ENCODE measurements at places on chromosomes 12 and 14.

DNA sequence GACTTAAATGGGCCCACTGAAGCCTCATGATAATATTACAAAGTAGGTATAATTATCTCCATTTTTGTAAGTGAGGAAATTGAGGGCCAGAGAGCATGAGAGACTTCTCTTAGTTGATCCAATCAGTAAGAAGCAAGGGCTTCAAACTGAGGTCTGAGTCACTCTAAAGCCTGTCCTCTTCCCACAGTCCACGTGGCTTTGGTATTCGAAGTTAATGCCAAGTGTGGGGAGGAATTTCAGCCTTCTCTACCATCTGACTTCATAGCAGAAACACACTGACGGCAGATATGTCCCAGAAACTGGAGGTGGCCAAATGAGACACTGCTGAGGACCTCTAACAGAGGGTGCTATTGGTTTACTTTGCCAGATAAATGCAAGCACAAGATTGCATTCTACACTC, 114.4 kb upstream of the OVCH1 start:
- no peak for DNase-seq

DNA sequence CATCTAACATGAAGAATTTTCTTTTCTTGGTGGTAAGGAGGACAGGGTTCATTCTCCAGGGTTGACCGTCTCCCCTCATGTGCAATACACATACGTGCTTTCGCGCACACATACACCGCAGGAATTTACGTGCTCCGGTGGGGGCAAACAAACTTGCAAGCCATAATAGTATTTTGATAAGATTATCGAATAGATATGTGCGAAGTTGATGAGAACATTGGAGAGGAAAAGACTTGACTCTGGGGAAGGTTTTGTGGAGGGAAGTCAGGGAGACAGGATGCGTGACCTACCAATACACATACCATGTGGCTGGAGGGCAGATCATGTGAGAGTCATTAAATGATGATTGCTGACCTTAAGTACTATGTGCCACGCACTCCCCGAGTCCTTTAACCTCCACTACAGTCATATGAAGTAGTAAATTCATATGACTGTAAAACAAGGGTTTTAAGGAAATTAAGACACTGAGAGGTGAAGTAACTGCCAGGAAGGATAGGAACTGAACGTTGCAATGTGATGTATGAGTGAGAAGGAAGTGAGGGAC, 921 bp downstream of the RAD51B start:
- no peak for DNase-seq

GRCh38 chr14:97491697-97492096, 694.5 kb downstream of the VRK1 start:
- DNase-seq: no peak

- no peak for DNase-seq
Observed at GRCh38 chr12:40226705-40227104, 1.9 kb downstream of the LRRK2 start.

DNA sequence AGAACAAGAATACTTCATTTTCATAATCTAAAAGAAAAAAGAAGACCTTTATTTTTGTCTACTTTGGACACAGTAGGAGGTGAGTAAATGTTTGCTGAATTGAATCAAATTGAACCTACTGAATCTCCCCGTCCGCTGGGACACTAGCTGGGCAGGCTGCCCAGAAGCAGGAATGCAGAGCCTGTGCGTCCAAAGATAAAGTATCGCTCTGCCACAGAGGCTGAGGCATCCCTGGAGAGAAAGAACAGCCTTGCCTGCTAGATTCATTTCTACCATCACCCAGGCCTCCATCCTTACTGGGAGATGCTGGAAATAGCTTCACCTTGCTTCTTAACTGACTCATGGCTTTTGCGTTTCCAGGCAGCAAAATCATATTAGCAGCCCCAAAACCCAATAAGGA, 64.1 kb upstream of the TSPAN11 start:
- DNase-seq: no peak

GRCh38 chr12:57111031-57111734, at the start of gene STAT6:
STAT6 (minus strand) TSS chr12:57111362; CDS start chr12:57108278, 3,084 bp downstream.
- DNase-seq: peak; percentile 62

- DNase-seq: no peak
Observed at GRCh38 chr14:54498579-54498978, 9.8 kb upstream of the GMFB start.

GRCh38 chr12:58347188-58347587, 405.8 kb downstream of the ATP23 start:
- DNase-seq: no peak

DNA sequence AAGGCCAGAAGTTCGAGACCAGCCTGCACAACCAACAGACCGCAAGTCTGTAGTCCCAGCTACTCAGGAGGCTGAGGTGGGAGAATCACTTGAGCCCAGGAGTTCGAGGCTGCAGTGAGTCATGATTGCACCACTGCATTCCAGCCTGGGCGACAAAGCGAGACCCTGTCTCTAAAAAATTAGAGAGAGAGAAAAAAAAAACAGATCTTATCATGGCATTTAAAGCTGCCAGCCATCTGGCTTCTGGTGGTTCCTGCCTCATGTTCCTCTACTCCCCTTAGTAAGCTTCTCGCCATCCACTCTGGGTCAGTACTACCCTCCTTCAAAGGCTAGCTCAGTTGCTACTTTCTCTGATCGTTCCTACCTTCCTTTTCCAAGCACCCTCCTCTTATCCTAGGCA, 16.1 kb downstream of the CLSTN3 start:
- no peak for DNase-seq

- DNase-seq: no peak
Observed at GRCh38 chr12:50563434-50563787, 58.6 kb downstream of the DIP2B start.

DNA sequence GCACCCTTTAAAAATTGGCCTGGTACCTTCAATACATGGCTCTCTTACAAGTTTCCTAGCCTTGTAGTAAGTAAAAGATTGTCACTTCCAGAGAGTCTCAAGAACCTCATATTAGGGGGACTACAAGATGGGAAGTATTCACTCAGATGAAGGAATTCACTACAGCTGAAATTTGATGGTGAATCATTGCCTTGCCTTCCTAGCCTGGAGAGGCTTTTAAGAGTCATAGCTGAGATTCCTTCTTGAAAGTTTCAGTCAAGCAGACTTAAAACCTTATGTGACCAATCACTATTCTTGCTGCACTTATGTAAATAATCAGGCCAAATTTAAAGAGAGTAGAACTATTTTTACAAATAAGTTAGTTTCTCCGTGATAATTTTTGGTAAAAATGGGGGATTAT, 451.6 kb downstream of the TRHDE start:
- no peak for DNase-seq
